ENCODE measurements at places on chromosomes 3 and 15.

GRCh38 chr3:184687363-184688015 lies 24.4 kb downstream of the MAGEF1 start:
- DNase-seq: peak; percentile 71

DNA sequence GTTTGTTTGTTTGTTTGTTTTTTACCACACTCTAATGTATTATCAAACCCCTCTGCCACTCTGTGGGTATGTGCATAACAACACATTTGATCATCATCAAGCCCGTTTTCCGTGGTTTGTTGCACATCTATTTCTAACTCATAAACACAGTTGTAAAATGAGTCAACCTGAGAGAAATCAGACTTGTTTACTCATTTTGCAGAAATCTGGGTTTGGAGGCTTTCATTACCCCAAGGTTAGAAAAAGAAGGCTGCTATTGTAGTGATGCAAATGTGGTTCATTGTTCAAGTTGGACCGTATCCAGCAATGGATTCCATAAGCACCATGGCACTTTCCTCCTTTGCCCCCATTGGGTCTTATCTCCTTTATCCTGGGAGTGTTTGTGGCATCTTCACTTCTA lies 353.2 kb upstream of the SOX2 start:
- DNase-seq: no peak

- no peak for DNase-seq
Observed at GRCh38 chr15:59160880-59161593, 45.6 kb upstream of the LDHAL6B start.

DNA sequence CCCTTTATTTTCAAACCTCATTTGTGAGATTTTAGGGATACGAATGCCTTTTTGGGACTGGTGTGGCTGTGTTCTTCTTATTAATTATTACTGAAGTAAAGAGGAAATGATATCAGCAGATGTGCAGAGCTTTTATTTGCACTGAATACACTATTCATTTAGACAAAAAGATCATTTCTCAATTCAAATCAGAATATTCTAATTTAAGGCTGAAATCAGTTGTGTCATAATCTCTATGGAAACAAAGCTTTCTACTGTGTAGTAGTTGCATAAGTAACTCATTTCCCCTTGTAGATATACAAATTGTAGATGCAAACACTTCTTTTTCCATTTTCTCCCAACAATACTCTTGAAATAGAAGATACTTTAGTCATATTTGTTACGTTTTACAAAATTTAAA lies 56.0 kb downstream of the PDE8A start:
- DNase-seq: no peak

- no peak for DNase-seq
Observed at GRCh38 chr15:74451322-74451721, 9.6 kb downstream of the UBL7 start.

DNA sequence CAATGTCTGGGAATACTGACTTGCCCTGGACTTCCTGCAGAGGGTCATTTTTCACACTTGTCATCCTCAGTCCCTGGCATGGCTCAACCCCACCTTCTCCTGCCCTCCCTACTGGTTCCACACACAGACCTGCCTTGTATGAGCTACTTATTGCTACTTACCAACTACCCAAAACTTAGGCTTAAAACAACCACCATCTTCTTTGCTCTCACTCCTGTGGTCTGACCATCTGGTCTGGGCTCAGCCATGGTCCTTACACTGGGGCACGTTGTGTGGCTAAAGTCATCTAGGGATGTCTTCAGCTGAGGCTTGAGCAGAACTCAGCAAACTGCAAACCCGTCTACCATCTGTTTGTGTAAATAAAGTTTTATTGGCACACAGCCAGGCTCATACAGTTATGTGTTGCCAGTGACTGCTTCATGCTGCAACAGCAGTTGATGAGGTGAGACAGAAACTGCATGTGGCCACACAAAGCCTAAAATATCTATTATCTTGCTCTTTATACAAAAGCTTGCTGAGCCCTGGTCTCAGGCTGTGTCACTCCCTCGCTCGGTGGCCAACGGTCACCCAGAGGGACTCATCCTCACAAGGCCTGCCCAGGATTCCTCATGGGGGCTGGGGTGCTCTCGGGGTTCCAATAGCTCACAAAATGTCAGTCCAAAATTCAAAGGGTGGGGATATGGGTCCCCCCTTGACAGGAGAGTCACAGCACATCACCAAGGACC lies 43.5 kb downstream of the KLF15 start:
- no peak for DNase-seq

DNA sequence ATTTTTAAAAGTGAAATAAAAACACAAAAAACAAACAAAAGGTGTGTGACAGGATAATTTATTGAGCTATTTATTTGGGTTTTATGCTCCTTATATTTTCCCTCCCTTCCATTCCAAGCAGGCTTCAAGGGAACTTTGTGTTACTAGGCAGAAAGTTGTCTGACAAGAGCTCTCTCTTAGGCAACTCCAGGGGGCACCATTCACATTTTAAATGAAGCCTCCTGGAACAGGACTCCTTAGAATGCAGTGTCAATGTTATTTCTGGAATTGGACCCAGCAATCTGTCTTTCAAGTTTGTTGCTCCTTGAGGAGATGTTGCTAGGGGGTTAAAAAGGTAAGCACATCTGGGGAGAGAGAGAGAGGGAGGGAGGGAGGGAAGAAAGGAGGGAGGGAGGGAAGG lies 5.4 kb upstream of the RFX7 start:
- DNase-seq: peak; percentile 44

DNA sequence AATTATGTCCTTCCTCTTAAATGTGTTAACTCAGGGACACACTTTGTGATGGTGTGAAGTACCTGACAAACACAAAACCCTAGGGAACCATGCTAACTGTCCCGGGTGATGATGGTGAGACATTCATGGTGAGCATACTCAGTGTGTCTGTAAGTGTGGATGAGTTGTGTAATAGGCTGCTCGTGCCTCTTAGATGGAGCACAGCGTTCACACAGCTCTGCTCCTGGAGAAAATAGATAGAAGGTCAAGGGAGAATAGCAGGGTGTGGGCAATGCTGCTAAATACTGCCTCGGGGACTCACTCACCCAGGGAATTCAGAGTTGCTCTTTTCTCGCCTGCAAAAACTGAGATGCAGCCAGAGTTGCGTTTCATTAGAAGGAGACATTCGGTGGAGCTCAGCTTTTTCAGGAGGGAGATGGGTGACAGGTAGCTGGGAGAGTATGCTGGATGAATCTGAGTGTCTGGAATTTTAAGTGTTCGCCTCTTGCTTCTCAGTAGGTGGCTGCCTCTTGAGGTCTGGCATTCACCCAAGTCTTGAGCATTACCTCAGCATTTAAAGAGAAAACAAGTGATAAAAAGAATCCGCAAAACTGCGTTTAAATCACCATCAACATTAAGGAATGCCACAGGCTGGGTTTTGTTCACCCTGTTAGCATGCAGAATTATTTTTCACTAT lies 813.2 kb downstream of the AGBL1 start:
- no peak for DNase-seq

GRCh38 chr3:152760024-152760563 lies 74.8 kb upstream of the P2RY1 start:
- DNase-seq: no peak

DNA sequence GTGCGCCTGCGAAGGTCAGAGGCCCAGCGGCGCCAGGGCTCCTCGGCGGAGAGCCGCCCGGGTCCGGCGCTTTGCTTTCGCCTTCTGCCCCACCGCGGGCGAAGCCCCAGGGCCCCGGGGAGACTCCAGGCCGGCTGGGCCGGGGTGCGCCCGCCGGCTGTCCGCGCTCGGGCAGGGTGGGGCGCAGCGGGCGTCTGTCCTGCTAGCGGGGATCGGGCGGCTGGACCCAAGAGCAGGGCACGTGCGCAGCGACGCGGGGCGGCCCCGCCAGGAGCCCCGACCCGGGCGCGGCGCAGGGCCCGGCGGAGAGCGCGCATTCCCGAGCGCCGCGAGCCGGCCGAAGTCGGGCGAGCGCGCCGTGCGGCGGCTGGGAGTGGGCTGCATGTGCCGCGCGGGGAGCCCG lies 569 bp upstream of the ALDH1A3 start:
- no peak for DNase-seq

- DNase-seq: peak; percentile 70
Observed at GRCh38 chr3:191329654-191330529, at the start of gene UTS2B. Gene UTS2B, minus strand, starts transcription at chr3:191330526. Its CDS starts 48,337 bp downstream, at chr3:191282189.

GRCh38 chr3:17709236-17709810 lies 33.1 kb downstream of the TBC1D5 start:
- DNase-seq: no peak

DNA sequence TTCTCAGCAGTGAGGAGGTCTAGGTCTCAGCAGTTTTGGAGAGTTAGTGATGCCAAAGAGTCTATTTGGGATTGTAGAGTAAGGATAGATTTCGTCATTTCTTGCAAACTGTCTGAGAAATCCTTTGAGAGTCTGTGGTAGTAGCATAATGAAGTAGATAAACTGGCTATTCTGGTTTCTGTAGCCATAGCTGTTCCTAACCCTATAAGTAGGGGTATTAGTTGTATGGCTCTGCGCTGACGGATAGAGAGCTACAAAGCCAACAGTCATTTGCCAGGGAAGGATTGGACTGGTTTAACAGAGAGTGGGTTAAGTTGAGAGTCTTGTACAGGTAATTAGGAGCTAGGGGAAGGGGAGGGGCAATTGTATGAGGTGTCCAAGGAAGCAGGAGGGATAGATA lies 50.6 kb downstream of the KLHDC8B start:
- DNase-seq: peak; percentile 27

DNA sequence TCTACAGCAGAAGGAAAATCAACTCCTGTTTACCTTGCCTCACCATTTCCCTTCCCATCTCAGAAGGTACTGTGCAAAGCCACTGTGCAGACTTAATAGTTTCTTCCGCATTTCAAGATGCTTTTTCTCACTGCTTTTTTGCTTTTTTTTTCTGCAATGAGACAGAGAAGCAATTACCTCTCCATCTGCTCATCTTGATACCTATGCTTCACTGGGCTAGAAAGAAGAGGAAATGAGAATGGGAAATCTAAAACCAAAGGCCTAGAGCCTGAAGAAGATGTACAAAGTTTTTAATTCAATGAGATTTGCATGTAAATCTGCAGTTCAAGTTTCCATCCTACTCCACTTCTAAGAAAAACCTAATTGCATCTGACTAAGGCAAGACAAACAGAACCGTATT lies 238.1 kb upstream of the SETMAR start:
- no peak for DNase-seq

- DNase-seq: peak; percentile 92
Observed at GRCh38 chr3:72123908-72124441, 339.0 kb upstream of the PROK2 start.

- DNase-seq: peak; percentile 95
Observed at GRCh38 chr3:39177708-39178332, 14.6 kb downstream of the XIRP1 start.

GRCh38 chr3:127573912-127574311 lies 16.6 kb downstream of the TPRA1 start:
- no peak for DNase-seq

- no peak for DNase-seq
Observed at GRCh38 chr15:72857331-72858063, 73.9 kb upstream of the ADPGK start.

DNA sequence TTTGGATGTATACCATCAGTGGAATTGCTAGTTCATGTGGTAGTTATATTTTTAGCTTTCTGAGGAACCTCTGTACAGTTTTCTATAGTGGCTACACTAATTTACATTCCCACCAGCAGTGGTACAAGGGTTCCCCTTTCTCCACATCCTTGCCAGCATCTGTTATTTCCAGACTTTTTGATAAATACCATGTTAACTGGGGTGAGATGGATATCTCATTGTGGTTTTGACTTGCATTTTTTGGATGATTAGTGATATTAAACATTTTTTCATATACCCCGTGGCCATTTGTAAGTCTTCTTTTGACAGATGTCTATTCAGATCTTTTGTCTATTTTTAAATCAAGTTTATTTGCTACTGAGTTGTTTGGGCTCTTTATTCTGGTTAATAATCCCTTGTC lies 455.6 kb upstream of the RARB start:
- no peak for DNase-seq

DNA sequence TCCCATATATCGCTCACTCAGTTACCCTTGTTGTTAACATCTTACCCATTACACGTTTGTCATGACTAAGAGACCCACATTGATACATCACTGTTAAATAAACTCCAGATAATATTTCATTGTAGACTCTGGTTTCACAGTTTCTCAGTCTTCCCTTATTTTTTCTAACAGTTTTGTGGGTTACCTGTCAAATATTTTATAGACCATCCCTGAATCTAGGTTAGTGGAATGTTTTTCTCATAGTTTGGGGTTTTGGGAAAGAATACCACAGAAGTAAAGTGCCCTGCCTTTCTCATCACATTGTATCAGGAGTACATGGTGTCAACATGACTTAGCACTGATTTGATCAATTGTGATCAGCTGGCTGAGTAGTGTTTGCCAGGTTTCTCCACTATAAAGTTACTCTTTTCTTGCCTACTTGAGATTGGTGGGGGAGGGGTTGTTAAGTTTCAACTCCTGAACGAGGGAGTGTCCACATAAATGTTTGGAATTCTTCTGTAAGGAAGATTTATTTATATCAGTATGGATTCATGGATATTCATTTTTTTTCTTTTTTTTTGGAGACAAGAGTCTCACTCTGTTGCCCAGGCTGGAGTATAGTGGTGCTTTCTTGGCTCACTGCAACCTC lies 25.9 kb downstream of the RNF111 start:
- DNase-seq: no peak

- DNase-seq: peak; percentile 22
Observed at GRCh38 chr15:99509686-99510461, 55.9 kb upstream of the MEF2A start.

DNA sequence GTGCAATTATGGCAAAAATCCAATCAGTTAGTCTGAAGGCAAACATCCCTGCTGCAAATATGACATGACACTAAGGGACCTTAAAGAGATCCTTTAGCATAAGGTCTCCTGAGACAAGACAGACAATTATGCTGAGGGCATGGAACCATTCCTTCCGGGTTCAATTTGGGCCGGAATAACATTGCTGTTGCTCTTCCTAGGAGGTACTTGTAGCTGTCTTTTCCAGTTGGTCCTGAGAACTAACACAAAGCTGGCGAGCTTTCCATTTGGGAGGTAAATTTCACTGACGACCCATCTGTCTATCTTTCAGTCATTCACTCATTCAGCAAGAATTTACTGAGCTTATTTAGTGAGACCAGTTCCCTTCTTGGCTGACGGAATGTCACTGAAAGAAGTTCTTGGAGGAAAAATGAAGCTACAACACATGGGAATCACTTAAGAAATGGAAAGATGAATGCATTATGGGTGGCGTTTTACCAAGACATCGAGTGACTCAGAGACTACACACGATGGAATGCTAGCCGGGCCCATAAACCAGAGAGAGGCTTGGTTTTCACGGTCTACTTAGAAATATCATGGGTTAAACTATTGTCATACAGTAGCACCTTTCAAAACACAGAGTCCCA lies 215.5 kb downstream of the PDZRN3 start:
- no peak for DNase-seq

DNA sequence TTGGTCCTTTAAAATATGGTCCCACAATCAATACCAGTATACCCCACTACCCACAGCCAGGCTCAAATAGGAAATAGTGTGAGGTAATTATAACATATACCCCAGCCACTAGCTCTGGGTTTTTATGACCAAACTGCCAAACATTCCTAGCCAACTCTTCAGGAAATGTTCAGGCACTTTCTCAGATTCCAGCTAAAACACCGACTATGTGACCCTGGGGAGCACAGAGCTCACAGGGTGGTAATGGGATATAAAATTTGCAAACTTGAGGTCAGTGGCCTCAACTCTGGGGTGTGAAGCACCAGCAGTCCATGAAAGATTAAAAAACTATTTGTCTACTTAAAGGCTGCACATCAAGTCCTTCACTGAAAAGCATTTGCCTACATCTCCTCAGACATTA lies 12.9 kb downstream of the FBN1 start:
- no peak for DNase-seq
